Aorta (tissue), 5 donors: ENCODE measurements at places on chromosomes 1 and 21. TPM values are rescaled to one million over a fixed set of nuclear protein-coding genes. Genes with fewer than 3 reads are reported as not detected.

Gene MFSD2A
- 1.3 TPM for total RNA-seq

Gene ENAH
- total RNA-seq: 415 TPM

Gene SELP
- total RNA-seq: 9.1 TPM

Gene CRB1
- total RNA-seq: 0.16 TPM

- no peak for DNase-seq
- no peak overlapping the region for H3K4me3 ChIP-seq
- H3K27ac ChIP-seq: no peak overlapping the region
Observed at GRCh38 chr1:182752077-182752988, 37.2 kb upstream of the NPL start.

GRCh38 chr1:204102029-204102611 is 29.2 kb downstream of the SOX13 start:
- H3K36me3 ChIP-seq: no peaks in the 10 kb centered on the region
- no peak for DNase-seq
- H3K4me1 ChIP-seq: no peaks in the 10 kb centered on the region
- no peaks in the 10 kb centered on the region for H3K27me3 ChIP-seq
- no peak overlapping the region for H3K4me3 ChIP-seq

DNA sequence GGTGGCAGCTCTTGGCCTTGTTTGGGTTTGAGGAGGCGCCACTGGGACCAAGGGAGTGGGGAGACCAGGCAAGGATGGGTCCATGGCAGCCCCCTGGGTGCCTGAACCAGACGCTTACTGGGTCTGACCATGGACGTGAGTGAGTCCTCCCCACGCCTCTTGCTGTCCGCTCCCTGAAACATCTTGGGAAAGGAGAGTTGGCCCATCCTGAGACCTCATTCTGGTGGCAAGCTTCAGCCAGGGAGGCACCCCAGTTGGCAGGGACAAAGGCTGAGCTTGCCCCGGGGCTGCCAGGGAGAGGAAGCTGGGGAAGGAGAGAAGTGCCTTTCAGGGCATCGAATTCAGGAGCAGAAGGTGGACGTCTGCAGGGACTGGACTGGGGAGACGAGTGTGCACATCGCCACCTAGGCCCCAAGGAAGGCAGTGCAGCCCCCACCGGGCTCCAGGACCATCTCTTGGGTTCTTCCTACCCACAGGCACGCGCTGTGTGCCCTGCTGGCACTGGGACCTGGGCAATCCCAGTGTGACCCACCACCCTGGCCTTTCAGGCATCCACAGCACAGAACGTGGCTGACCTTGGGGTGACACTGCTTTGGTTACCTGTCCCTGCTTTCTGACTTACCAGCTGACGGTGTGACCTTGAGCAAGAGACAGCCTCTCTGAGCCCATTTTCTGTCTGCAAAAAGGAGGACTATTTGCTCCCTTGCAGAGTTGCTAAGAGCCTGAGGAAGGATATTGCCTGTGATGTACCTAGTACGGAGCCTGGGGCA is 132.9 kb upstream of the WNT4 start:
- H3K4me1 ChIP-seq: no peaks in the 10 kb centered on the region
- DNase-seq: no peak
- no peak overlapping the region for H3K4me3 ChIP-seq
- H3K27ac ChIP-seq: no peak overlapping the region
- no peaks in the 10 kb centered on the region for H3K36me3 ChIP-seq
- no peaks in the 10 kb centered on the region for H3K27me3 ChIP-seq

- H3K4me1 ChIP-seq: no peaks in the 10 kb centered on the region
- DNase-seq: no peak
- no peaks in the 10 kb centered on the region for H3K27me3 ChIP-seq
- no peaks in the 10 kb centered on the region for H3K36me3 ChIP-seq
- H3K27ac ChIP-seq: no peak overlapping the region
- H3K4me3 ChIP-seq: no peak overlapping the region
Observed at GRCh38 chr1:38068220-38068979, 21.8 kb upstream of the POU3F1 start.

GRCh38 chr1:174871886-174872285 is 127.9 kb upstream of the CACYBP start:
- H3K4me1 ChIP-seq: no peaks in the 10 kb centered on the region
- DNase-seq: no peak

- no peaks in the 10 kb centered on the region for H3K4me1 ChIP-seq
- H3K36me3 ChIP-seq: no peaks in the 10 kb centered on the region
- no peak overlapping the region for H3K4me3 ChIP-seq
- H3K27ac ChIP-seq: no peak overlapping the region
Observed at GRCh38 chr1:31219489-31219888, 20.2 kb downstream of the NKAIN1 start.
